Fibroblast of lung (primary cell): ENCODE measurements at places on chromosomes 1 and 21.
A peak's percentile ranks its signal among the peaks of the same experiment; 100 is the strongest.

- peak; percentile 96 for DNase-seq
Observed at GRCh38 chr1:94622757-94623156, 81.2 kb upstream of the F3 start.

DNA sequence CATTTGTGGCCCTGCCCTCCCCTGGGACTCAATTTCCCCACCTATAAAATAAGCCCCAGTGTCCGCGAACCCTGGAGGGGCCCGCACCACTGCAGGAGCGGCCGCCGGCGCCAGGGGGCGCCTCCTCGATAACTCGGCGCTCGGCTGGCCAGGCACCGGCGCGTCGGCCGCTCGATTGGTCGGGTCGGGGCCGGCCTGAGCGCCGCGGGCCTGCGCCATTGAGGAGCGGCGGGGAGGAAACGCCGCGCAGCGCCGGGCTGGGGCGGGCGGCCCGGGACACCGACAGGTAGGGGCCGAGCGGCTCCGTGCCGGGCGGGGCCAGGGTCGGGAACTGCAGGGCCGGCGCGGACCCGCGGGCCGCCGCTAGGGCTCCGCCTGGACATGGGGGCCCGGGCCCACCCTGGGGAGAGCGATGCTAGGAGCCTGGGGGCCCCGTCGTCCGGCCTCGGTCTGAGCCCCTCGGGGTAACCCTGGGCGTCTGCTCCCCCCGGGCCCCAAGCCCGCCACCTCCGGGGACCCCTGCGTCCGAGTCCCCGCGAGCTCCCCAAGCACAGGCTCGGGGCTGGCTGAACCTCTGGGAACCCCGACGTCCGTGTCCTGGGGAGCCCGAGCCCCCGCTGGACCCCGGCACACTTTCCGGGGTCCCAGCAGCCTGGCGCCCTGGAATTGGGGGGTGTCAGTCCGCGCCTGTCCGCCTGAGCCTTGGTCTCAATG is at the start of gene VPS13D:
TSS of gene VPS13D (plus strand) at position 196 of the 714 bp plus-strand sequence. CDS start 4,237 bp downstream, outside the sequence.
- DNase-seq: peak; percentile 72

DNA sequence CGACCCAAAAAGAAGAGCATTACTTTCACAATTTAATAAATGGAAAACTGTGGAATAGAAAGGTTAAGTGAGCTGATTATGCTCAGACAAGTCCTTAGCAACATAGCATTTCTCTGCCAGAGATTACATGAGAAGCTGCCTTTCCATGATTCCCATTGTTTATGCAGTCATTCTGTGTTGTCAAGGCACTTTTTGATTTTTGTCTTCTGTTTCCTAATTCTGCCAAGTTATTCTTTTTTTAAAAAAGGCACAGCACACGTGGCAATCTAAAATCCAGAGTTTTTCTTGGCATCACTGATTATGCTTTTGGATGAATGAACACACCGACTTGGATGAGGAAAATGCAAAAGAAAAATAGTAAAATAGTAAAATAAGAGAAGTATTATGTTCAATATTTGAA is 185.0 kb downstream of the RGS7 start:
- DNase-seq: no peak

- no peak for DNase-seq
Observed at GRCh38 chr1:78222225-78222959, 176.6 kb downstream of the GIPC2 start.

DNA sequence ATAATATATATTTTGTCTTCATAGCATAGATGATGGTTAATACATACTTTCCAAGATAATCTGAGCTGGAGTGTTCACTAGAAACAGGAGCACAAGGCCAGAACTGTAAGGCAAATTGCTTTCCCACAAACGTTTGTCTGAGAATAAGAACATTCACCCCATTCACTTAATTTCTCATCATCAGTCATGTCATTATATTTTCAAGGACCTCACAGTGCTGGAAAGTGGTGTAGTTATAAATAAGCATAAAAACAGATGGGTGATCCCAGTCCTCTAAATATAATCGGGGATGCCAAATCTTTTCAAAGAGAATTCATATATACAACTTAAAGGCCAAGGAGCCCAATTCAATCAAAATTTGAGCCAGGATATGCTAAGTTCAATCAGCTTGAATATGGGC is 8.4 kb downstream of the PRRX1 start:
- DNase-seq: no peak

DNA sequence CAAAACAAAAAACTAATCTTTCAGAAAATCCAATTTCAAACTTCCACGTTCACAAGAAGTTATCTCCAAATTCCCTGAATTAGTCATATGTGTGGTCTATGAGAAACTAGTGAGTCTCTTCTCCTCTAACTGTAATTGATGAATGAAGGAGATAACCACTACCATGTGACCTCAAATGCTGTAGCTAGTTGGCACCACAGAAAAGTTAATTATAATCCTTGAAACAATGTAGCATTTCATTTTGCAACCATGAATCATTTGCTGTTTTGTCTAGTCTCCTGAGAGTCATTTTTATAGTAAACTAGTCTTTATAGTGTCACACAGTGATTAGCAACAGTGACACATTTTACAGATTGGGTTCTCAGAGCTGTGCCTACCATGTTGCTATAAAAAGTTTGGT is 287.5 kb downstream of the LRRIQ3 start:
- DNase-seq: no peak

- DNase-seq: no peak
Observed at GRCh38 chr1:18288722-18289121, 181.1 kb downstream of the IGSF21 start.

DNA sequence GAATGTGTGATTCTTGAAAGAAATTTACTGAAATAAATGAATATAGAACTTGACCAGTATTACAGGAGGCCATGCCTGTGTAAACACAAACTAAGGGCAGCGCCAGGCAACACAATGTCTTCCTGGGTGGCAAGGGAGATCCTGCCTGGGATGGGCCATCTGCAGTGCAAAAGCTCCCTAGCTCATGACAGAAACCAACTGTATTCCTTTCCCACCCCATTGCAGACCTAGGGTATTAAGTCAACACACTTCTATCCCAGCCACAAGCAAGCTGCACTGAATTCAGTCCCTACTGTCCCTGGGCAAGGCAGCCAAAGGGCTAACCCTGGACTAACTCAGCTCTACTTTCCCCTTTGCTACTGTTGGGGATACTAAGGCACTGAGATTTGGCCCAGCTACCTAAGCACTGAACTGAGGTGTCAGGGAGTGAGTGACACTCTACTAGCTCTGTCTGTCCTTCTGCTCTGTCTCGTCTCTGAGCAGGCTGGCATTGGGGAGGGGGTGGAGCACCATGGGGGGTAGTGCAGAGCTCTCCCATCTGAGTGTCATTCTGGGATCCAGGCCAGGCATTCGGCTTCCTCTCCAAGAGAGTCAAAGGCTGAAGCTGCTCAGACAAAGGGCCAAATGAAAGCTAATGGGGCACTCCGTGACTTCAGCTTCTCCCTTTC is 2.5 kb downstream of the INKA2 start:
- peak; percentile 58 for DNase-seq

DNA sequence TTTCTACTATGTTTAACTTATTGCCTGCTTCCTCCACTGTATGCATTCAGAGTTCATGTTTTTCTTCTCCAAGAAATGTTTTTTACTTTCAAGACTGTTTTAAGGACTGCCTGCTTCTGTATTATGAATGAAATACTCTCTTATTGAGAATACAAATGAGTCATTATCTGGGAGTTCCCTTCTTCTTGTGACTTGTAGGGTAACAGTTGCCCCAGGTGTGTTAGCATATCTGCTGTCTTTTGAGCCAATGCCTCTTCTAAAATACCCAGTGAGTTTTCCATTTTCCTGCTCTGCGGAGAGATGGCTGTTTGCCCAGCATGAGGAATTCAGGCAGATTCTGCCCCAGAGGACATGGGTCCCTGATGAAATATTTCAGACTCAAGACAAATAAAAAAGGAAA is 34.1 kb upstream of the ST6GALNAC5 start:
- no peak for DNase-seq

DNA sequence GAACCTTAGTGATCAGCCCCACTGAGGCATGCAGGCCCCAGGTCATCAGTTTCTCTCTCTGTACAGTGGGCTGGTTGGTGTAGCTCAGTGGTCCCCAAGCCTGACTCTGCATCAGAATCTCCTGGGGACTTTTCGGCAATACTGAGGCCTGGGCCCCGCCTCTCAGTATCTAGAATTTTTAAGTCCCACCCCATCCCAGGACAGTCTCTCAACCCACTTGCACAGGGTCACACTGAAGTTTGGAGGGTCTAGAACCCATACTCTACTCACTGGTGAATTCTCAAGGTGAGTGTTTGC is 216.4 kb downstream of the MATN1 start:
- no peak for DNase-seq

DNA sequence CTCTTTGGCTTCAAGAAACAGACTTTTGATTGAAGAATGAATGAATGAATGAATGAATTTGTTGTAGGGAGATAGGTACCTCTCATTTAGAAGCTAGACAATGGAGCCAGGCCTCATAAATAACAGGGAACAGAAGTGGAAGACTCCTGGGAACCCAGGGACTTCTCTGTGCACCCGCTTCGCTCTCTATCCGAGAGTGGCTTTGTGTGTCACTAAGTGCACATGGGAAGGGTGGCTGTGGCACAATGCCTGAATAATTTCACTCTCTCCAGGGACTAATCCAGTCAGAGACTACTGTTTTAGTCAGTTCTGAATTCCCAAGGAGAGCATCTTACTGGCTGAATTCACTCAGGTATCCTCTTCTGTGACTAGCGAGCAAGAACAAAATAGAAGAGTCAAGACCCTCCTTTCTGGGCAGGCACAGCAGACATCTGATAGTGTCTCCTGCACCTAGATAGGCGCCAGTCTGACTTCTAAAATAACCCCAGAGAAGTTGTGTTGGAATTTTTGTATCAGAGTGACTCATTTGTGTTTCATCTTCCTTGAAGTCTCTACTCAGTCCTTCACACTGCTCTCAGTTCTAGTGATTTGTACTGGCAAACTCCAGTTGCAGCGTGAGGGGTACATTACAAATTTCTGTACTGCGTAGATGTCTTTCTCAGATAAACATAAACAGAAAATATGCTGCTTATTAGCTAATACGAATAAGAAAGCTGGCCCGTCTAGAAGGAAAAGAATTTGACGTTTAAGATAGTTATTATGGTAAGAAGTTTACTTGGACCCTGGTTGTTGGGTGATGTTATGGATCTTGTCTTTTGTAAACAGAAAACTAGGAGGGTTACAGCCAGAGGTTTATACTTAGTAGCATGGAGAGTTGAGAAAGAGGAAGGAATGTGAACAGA is 34.0 kb downstream of the BACH1 start:
- peak; percentile 71 for DNase-seq

DNA sequence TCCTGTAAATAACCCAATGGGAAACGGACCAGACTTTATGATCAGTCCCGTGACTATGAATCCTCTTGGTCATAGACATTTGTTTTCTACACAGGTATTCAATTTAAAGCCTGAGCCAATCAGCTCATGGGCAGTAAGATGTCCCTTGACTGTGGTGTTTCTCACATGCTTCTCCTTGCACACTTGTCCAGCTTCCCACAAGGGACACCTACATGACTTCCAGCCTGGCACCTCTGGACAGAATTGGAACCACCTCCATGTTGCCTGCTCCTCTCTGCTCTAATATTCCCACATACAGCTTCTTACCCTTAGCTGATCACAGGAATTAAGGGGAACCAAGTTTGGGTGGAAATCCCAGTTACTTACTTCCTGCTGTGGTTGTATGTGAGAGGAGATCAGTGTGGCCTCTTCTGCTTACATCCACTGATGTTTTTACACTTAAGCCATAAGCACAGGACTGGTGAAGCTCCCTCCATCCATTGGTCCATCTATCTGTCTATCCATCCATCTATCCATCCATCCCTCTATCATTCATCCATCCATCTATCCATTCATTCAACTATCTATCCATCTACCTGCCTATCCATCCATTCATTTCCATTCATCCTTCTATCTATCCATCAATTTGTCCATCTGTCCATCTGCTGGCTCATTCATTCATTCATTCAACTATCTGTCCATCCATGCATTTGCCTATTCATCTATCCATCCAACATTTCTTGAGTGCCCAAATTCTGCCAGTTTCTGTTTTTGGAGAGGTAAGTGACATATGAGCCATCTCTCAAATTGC is 16.4 kb downstream of the RUNX1 start:
- no peak for DNase-seq

- DNase-seq: no peak
Observed at GRCh38 chr1:111404588-111404987, 22.9 kb downstream of the OVGP1 start.

DNA sequence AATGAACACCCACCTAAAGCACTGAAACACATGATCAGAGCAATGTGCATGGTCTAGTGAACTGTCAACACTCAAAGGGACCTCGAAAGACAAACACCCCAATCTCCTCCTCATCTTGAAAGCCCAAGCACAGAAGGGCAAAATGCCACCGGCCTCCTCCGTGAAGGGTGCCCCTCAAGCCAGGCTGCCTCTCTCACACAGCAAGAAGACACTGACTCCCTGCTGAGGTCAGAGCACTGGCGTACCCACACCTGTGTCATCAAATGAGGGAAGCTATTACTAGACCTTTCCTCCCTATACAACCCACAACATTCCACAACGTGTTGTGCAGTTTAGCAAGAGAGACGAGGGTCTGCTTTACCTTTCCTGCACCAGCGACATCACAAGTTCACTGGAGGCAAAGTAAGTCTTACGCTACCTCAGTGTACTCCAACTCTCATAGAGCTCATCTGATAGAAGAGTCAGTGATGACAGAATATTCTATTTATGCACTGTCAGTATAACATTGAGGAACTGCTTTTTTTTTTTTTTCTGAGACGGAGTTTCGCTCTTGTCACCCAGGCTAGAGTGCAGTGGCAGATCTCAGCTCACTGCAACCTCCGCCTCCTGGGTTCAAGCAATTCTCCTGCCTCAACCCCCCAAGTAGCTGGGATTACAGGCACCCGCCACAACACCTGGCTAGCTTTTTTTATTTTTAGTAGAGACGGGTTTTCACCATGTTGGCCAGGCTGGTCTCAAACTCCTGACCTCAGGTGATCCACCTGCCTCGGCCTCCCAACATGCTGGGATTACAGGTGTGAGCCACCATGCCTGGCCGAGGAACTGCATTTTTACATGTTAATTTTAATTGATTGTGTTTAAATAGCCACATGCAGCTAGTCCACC is 3.3 kb downstream of the SH3BP5L start:
- peak; percentile 40 for DNase-seq

GRCh38 chr1:6180707-6181311 is 688 bp upstream of the CHD5 start:
- no peak for DNase-seq

DNA sequence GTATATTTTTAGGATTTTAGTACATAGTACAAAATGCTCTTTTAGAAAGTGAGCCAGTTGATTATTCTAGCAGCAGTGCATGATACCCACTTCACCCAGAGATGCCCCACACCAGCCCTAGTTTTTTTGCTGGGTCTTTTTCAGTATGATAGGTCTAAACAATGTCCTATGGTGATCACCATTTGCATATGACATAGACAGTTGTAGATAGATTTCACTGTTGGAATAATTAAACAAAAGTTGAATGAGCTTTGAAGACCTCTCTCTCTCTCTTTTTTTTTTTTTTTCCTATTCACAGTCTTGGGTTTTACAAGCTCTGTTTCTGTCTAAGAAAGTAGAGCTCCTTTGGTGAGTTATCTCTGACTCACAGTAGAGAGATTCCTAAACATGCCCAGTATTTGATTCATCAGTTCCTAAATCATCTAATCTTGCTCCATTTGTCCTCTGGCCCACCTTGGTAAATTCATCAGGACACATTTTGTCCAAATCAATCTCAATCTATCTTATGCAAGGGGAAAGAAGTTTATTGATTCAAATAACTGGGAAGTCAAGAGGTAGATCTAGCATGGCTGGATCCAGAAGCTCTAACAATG is 44.7 kb upstream of the VAV3 start:
- peak; percentile 46 for DNase-seq
